Urothelium cell line (cell line): ENCODE measurements at places on chromosomes 13 and 19.
A peak's percentile ranks its signal among the peaks of the same experiment; 100 is the strongest.

GRCh38 chr13:66887088-66887487 is 343.0 kb downstream of the PCDH9 start:
- DNase-seq, result no peak

GRCh38 chr19:16569609-16570320 is 2.5 kb downstream of the SLC35E1 start:
- DNase-seq, result no peak

GRCh38 chr19:489418-490196 is 6.7 kb upstream of the MADCAM1 start:
- DNase-seq, result no peak

GRCh38 chr13:41648314-41648935 is 191.1 kb downstream of the RGCC start:
- DNase-seq, result peak; percentile 44

- DNase-seq, result no peak
Measured at GRCh38 chr13:58617880-58618665, 986.5 kb downstream of the PCDH17 start.

DNA sequence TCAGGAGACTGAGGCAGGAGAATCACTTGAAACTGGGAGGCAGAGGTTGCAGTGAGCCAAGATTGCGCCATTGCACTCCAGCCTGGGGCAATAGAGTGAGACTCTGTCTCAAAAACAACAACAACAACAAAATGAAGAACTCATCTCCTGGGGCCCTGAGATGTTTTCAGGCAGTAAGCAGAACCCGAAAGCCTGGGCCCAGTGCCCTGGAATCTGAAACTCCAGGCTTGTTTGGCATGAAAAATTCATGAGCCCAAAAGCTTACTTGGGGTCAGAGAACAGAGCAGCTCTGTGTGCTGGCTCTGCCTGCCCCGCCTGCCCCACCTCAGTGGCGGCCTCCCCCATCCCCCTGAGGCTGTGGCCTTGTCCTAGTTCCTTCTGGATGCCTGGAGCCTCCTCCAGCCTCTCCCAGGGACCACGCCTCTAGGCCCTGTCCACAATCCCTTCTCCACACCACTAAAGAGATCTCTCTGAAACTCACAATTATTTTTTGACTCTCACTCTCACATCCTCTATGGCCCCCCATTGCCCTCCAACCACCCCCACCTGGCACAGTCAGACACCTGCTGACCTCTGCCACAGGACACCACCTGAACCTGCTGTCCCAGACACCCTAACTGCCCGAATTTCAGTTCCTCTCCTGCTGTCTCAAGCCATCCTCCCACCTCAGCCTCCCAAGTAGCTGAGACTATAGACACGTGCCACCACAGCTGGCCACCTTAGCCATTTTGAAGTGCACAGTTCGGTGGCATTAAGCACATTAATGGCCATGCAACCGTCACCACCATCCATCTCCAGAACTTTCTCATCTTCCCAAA is 6.9 kb upstream of the AP1M2 start:
- DNase-seq, result no peak

DNA sequence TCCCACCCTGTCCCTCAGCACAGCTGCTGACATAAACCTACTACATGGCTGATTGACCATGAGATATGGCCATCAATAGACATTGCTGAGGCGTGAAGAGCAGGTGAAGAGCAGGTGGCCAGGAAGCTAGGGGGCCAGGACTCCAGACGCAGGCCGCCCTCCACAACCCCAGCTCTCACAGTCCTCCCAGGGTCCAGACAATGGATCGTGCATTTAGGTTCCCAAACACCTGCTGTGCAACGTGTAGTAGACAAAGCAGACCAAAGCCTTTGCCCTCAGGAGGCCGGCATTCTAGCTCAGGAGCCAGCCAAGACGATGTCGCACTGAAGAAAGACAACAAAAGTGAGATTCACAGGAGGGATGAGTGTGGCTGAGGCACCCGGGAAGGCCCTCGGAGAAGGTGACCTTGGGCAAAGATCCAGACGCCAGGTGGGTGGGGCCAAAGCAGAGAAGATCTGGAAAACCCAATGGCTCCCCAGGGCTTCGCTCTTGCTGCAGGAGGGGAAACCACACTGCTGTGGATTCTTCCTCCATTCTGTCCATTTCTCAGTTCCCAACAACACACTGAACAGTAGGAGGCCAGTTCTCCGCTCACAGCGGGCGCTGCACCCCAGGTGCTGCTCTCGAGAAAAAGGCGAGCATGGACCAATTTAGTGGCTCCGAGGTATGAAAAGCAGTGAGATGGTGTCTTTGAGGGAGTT is 1.4 kb downstream of the FFAR1 start:
- DNase-seq, result no peak

GRCh38 chr19:30168760-30169159 is 203.4 kb upstream of the ZNF536 start:
- DNase-seq, result no peak
